ENCODE measurements at places on chromosomes 1 and 21.

DNA sequence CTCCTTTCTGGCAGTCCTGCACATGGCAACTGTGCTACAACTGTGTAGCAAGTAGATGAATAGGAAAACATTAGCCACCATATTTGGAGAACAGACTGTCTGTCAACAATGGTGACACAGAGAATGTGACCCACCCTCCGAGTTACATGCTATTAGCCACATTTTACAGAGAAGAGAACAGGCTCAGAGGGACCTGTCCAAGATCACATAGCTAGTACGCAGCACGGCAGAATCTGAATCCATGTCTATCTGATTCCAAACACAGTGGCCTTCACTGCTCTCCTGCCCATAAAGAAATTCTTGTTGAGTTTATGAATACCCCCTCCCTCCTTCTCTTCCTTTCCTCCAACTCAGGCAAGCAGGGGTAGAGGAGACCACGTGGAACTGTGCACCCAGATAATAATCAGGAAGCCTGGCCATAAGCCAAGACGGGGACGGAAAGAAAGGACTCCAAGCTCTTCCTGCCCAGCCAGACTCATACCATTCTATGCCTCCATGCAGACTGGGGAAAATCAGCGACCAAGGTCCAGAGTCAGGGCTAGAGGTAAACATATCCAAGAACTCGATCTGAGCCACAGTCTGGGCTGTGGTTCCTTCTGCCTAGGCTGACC, 78.8 kb downstream of the TRABD2B start:
- no peak for DNase-seq

DNA sequence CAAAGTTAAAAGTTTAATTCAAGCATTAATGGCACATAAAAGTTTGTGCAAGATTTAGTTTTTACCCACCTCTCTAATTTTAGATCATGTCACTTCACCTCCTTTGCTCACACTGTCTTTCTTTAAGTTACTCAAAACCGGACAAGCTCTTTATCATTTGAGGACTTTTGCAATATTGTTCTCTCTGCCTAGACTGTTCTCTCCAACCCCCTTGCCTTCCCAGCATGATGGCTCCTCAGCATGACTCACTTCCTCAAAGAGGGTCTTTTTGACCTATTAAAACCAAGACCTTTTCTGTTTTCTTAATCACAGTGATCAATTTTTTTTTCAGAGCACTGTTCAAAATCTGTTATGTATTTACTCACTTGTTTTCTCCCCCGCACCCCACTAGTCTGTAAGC, 61.3 kb downstream of the XKR8 start:
- DNase-seq = no peak

- no peak for DNase-seq
These were observed 35.1 kb downstream of the NUAK2 start for GRCh38 chr1:205286335-205286950.

- DNase-seq = no peak
These were observed at the start of gene SERINC2 for GRCh38 chr1:31412732-31413404. SERINC2 (plus strand) TSS chr1:31413213; CDS start chr1:31413266, 53 bp downstream.

DNA sequence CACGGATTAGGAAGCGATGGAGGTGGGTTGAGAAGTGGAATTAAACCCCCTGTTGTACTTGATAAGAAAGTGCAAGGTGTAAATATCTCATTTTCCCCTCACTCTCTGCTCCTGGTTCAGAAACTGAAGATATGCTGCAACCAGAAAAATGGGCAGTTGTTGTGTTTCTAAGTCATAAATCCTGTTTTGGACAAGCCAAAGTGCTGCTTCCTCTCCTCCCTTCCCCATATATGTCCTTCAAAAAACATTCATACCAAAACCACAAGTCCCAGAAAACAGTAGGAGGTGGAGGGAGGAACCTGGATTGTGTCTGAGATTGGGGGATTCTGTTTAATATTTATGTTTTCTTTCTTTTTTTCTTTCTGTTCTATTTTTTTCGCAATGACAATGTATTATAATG, 13.6 kb upstream of the ZNF362 start:
- DNase-seq = no peak

DNA sequence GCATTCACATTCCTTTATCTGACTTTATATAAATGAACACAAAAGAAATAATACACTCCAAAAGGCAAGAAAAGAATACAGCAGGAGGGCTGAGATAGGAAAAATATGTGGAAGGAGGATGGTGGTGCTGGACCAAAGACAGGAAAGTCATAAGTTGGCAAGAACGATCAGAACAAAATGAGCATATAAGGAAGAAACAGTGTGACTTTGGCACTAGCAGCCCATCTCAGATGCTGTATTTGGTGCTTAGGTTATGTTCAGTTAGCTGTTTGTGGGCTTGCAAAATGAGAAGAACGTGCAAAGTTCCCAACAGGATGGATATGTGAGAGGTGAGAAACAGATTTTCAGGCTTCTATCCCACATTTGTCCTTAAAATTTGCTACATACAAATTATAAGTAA, 719.8 kb upstream of the ADGRL4 start:
- no peak for DNase-seq

Measured in activated CD4-positive, alpha-beta T cell treated with anti-CD3 and anti-CD28 coated beads, Interleukin-2, amount 50 U/mL, for 24 hours (primary cell).